ENCODE measurements at places on chromosomes 12 and 14.

DNA sequence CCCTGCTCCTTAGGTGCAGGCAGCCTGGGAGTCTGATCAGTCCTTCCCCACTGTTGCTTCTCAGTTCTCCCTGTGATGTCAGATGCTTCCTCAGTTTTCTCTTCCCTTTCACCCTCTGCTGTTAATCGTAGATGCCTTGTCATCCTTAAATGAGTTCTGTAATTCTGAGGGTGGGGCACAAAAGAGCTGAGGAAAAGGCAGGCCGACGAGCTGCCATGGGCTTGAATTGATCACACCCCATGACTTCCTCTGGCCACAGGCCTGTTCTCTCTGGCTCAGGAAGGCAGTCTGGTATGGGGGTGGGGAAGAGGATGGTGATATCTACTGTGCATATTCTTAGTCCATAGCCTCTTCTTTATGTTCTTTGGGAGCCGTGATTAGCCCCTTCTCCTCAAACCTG, 5.2 kb upstream of the AP1G2 start:
- no peak for DNase-seq

GRCh38 chr14:102140027-102140749, 491 bp downstream of the WDR20 start:
- DNase-seq, result no peak

DNA sequence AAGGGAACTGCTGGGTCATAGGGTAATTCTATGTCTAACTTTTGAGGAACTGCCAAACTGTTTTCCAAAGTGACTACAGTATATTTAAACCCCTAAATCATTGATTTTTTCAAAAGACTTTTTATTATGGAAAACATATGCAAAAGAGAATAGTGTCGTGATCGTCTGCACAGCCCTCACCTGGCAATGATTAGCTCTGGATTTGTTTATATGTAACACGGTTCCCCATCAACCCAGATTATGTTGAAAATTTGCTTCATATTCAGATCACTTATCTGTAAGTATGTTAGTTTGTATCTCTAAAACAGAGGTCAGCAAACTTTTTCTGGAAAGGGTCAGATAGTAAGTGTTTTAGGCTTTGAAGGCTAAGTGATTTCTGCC, 52.7 kb downstream of the CCDC92 start:
- DNase-seq, result no peak

- no peak for DNase-seq
Observed at GRCh38 chr14:85402569-85403162, 127.3 kb upstream of the FLRT2 start.

Measured in heart left ventricle (tissue), 16 donors.